HepG2 (cell line): ENCODE measurements at places on chromosomes 12 and 14. TPM values are rescaled to one million over a fixed set of nuclear protein-coding genes. Genes with fewer than 3 reads are reported as not detected.

DNA sequence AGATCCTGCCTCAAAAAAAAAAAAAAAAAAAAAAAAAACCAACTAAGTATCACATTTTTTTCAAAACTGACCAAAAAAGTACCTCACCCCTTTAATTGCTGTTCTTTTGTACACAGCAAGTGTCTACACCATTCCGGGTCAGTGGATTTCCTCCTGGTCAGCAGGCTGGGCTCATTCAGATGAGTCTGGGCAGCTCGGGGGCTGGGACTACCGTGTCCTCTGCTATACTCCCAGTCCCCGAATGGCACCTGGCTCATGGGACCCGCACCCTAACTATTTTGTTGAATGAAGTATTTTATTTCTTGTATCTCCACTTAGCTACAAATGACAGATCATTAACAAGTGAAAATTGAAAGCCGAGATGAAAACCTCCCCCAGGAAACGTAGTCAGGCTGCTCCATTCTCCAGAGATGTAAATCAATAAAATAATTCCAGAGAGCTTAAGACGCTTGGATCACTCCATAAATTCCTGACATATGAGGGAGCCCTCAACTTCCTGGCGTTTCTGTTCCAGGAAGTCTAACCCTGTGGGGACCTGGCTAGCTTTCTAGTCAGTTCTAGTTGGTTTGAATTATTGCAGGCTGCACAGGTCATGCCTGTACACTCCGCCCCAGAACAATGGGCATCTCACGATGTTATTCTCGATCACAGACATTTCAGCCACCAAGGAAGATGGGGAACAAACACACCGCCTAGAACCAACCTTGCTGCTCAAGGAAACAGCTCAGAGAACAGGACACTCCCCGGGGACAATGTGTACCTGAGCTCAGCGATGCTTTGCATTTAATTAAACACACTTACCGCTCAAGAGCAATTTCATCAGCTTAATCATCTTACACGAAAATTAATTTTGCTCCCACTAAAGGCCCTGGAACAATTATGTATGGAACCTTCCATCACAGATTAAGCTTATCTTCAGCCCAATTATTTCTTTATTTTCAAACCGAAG lies 76.3 kb downstream of the RIMBP2 start:
- no peak for DNase-seq

GRCh38 chr12:46432325-46432724 lies 59.8 kb upstream of the SLC38A2 start:
- DNase-seq, result no peak

DNA sequence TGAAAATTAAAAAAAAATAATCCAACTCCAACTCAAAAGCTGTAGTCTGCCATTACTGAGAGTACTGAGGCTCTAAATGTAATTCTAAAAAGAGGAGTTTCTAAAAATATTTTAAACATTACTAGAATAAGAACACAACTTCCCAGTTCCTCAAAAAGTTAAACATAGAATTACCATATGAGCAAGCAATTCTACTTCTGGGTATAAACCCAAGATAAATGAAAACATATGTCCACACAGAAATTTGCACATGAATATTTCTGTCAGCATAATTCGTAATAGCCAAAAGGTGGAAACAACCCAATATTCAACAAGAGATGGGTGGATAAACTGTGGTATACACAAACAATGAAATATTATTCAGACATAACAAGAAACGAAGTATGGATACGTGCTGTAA lies 15.0 kb upstream of the NR2C1 start:
- no peak for DNase-seq

- DNase-seq, result no peak
Observed at GRCh38 chr12:122875590-122876220, 20.2 kb downstream of the VPS37B start.

DNA sequence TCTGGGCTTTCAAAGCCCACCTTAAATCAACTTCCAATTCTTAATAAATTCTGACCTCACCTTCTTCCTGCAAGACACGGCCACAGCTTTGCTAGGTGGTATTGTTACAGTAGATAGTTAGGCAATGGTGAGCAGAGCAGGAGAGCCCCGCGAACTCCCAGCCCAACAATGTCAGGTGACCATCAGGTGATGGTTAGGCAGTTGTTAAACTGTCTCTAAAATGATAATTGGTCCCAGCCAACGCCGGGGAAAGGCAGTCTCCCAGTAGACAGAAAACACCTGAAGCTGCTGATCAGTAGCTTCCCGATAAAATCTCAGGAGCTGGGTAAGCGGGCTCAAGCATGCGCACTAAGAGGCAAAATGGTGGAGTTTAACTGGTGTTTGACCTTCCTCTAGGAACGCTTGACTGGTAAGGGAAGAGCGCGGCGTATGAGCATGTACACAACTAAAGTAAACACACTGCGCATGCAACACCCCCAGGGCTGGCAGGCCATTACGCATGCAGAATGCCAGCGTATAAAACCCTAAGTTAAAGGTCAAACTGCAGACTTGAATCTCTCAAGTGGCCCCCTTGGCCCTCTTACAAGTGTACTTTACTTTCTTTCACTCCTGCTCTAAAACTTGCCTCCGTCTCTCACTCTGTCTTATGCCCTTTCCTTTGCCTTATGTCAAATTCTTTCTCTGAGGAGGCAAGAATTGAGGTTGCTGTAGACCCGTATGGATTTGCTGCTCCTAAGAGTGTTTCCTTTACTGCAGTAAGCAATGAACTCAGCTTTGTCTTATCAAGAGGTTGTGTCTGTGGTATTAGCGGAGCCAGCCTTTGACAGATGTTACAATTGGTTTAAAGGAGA lies 113.5 kb downstream of the C12orf75 start:
- DNase-seq, result no peak

Gene ERBB3
- total RNA-seq, result 55.2 and 93.6 TPM in 2 replicates
